ENCODE measurements at places on chromosomes 13 and 19.

- no peak for DNase-seq
Measured at GRCh38 chr13:21544515-21544914, 59.5 kb downstream of the MICU2 start.

DNA sequence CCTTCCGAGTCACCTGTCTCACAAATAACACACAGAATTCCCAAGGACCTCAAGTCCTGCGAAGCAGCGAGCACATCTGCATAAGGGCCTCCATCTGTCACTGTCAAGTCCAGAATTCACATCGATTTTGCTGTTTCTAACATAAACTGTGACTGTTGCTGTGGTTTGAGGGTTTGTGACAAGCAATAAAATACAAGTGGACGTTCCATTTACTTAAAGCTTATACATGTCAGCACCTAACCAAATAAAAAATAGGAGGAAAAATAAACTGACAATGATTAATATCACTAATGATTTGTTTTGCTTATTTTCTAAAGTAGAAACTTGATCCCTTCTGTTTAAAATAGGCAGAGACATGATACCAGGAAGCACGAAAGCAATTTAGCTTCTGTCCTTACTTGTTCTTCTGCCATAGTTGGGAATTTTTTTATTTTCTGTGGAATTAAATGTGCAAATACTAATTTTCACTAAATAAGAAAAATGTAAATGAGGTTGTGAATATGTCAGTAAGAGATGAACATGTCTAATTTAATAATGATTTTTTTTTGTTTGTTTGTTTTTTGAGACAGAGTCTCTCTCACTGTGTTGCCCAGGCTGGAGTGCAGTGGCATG lies 279.1 kb downstream of the FGF9 start:
- DNase-seq = no peak

GRCh38 chr19:39074942-39075341 lies 9.2 kb upstream of the ACP7 start:
- no peak for DNase-seq

DNA sequence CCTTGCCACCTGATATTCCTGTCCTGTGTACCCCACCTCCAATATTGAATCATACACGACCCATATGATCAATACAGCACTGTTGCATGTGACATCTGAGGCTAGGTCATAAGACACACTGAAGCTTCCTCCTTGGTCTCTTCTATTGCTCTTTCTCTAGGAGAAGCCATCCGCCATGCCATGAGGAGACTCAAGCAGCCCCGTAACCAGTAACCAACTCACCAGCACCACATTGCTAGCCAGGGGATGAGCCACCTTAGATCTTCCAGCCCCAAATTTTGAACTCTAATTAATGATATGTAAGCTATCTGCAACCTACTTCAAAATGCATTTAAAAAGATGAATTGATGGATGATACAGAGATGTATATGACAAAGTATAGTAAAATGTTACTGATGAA lies 28.6 kb downstream of the ZNF557 start:
- no peak for DNase-seq

- DNase-seq = no peak
Measured at GRCh38 chr19:41626877-41627276, at the start of gene CEACAM4. Gene CEACAM4, minus strand, starts transcription at chr19:41627074. Its CDS starts 111 bp downstream, at chr19:41626963.

Measured in HS-27A (cell line).